ENCODE measurements at places on chromosomes 5 and 9.

GRCh38 chr9:120891245-120891883 lies 14.4 kb upstream of the PHF19 start:
- no peak for DNase-seq

GRCh38 chr5:138502121-138502520 lies 36.8 kb downstream of the EGR1 start:
- DNase-seq: no peak

DNA sequence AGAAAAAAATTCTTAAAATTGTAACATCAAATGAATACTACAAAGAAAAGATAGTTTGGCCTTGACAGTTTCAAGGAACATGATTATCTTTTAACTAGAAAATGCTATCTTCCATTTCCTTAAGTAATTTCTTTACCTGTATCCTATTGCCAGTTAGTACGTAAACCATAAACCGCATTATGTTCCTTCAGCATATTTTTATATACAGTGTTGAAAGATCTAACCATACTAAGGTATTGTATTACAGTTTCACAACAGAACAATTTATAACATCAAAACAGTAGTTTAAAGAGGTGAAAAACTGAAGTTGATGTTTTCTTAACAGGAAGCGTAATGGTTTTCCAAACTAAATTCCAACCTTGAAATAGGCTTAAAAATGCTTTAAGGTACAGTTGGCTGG lies 45.1 kb downstream of the GLRX start:
- DNase-seq: no peak

DNA sequence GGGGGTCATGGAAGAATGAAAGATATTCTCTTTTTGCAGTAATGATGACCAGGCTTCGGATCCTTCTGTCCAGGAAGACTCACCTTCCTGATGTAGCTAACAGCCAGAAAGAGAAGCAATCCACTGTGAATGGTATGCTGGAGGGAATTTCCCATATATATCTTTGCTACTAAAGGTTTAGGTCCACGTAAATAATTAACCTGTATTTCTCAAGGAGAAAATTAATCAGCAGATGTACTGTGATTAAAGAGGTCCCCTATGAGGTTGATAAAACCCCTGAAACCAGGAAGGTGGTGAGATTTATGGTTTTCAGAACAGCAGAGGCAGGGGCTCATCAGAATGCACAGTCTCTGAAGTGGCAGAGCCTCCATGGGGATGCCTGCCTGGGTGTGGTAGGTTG lies 11.4 kb upstream of the RAB3C start:
- DNase-seq: no peak

DNA sequence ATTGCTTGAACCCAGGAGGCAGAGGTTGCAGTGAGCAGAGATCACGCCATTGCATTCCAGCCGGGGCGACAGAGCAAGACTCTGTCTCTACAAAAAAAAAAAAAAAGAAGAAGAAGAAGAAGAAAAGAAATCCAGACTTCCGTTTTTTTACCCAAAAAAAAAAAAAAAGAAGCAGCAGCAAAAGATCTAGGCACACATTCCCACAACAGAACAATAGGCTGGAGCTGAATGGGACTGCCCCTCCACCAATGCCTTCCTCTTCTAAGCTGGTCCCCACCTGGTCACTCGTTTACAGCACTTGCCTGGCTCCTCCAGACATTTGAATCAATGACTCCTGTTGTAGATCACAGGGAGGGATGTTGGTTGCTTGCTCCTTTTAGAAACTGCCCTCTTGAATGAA lies 1.6 kb upstream of the LMAN2 start:
- no peak for DNase-seq

DNA sequence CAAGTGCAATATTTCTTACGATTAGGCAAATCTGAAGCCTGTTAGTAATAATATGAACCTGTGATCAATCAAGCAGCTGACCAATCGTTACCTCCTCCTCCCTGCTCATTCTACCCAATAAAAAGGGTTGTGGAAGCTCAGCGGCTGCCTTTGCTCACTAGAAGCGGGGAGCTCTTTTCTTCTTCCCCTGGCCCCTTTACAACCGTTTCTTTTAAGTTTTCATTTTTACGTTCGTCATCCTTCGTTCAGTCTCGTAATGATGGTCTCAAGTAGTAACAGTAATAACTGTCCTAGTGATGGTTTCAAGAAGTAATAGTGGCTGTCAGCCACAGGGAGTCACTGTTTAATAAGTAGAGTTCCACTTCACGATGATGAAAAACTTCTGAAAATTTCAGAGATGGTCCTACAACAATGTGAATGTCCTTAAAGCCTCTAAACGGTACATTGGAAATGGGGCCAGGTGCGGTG lies 6.2 kb downstream of the UGT3A2 start:
- DNase-seq: no peak

DNA sequence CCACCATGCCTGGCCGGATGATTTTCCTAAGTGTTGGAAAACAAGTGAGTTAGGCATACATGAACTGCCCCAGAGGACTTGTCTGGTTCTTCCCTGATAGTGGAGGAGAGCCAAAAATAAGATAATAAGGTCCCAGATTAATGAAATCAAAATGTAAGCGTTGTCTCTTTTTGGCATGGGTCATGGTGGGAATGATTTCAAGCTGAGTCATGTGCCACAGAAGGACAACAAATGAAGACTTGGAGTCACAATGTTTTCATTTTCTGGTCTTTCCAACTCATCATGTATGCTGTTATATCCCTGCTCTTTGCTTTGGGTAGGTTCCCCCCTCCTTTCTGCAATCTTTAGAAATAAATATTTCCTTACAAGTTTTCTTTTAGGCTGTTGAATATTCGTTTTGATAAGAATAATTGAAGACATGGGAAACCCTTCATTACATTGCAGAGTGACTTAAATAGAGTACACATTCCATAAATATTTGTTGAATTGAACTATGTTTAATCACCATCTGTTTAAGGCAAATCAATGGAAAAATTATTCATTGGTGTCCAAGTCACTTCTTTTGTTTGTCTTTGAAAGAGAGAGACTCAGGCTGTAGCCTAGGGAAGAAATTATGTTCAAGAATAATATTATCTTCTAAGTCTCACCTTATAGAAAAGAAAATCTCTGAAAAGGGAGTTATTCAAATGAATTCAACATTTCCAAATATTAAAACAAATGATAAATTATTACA lies 196.3 kb downstream of the CSNK1G3 start:
- peak; percentile 77 for DNase-seq

GRCh38 chr5:170941788-170942187 lies 80.0 kb downstream of the RANBP17 start:
- DNase-seq: no peak

- no peak for DNase-seq
These were observed 351.8 kb upstream of the ADAMTSL1 start for GRCh38 chr9:18122171-18122570.

DNA sequence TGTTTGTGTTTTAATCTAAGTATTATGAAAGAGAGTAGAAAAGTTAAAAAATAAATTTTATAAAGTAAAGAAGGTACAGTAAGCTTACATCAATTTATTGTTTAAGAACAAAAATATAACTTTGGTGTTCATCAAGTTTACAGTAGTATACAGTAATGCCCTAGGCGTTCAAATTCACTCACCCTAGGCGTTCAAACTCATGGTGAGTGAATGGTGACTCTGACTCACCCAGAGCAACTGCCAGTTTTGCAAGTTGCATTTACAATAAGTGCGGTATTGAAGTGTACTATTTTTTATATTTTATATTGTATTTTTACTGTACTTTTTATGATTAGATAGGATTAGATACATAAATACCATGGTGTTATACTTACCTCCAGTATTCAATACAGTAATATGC lies 421.3 kb downstream of the CDH12 start:
- DNase-seq: no peak

DNA sequence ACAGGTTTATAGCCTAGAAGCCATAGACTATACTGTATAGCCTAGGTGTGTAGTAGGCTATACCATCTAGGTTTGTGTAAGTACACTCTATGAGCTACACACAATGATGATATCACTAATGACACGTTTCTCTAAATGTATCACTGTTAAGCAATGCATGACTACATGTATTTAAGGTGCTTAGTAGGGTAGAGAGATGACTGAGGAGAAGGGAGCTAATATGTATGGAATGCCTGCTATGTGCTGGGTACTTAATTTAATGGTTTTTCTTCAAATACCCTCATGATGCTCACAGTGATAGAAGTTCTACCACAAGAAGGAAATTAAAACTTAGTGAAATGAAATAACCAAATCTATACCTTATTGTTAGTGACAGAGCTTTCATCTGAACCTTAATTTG lies 1785.5 kb downstream of the EFNA5 start:
- DNase-seq: peak; percentile 13

DNA sequence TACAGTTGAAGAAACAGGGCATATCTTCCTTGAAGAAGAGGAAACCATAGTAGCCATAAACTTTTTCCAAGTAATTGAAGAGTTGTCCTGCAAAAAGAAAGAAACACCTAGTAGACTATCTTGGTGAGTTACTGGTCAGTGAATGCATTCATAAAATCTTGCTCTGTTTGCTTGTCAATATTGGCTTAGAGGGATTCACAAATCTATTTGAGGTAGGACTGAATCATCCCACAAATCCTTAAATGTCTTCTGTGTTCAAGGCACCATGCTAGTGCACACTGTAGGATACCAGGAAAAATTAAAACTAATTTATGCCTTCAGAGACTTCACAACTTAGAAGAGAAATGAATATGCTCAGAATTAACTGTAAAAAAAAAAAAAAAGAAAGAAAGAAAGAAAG lies 57.6 kb downstream of the GRAMD2B start:
- DNase-seq: no peak

- peak; percentile 79 for DNase-seq
These were observed 101.3 kb downstream of the RASEF start for GRCh38 chr9:82961504-82962125.

DNA sequence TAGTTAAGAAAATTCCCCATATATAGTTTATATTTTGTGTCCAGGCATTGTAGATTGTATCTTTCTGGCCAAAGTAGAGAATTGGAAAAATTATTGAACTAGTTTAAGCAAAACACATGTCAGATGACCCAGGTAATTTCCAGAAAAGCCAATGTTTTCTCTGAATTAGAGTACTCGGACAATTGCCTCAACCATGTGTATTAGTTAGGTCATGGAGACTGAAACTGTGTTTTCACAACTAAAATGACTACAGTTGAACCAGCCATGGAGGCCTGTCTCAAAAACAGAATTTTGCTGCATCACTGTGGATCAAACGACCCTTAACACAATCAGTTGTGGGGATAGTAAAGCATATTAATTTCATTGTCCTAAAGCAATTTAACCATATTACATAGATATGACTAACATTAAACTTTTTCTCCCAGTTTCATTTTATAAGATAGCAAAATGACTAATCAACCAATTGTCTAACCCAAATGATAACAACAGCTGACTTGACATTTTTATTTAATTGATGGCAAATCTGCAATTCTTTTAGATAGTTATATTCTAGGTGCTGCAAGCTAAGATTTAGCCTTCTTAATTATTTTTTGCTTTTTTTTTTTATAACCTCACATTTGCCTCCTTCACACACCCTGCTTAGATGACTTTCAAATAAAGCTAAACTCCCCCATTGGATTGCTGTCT lies 39.2 kb upstream of the SPDL1 start:
- DNase-seq: no peak

DNA sequence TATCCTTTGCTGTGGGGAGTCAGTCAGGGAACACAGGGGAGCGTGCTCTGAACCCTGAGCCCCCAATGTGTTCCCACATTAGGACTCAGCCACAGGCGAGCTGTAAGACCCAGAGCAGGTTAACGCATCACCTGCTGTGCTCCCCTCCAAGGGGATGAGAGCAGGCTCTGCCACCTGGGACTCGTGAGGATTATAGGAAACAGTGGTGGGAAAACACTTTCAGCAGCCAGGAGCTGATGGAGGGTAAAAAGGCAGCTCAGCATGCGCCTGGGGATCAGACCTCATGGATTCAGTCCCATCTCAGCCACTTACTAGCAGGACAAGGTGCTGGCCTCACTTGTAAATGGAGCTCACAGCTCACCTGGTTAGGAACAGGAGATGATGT lies 9.2 kb downstream of the JADE2 start:
- no peak for DNase-seq

DNA sequence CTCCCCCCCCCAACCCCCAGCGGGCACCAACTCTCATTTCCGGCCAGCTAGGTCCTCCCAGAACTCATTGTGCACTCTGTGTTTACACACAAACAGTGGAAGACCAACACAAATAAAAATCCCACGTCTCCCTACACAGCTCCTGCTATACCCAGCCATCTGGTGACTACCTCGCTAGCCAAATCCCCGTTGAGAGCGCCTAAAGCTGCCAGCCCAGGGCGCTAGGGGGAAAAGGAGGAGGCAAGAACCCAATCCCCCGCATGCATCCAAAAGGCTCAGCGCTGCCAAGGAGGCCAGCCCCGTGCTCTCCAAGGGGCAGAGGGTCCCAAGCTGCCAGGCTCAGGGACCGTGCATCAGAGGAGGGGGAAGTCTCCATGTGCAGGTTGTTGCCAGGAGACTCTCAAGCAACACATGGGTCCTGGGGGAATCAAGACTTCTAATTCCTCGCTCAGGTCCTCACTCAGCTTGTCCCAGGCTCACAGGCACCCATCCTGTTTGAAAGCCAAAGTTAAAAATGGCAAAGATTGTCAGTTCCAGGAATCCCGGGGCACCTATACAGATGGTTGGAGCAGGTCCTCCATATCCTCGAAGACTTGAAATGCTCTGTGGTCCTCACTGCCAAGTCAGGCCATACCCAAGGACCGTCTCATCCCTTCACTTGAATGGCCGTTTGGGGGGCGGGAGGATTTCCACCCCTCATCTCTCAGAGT lies 2.7 kb downstream of the ASTN2 start:
- no peak for DNase-seq

GRCh38 chr5:54717459-54717858 lies 199.9 kb downstream of the SNX18 start:
- DNase-seq: no peak

GRCh38 chr5:139148306-139148705 lies 49.9 kb downstream of the SIL1 start:
- no peak for DNase-seq

DNA sequence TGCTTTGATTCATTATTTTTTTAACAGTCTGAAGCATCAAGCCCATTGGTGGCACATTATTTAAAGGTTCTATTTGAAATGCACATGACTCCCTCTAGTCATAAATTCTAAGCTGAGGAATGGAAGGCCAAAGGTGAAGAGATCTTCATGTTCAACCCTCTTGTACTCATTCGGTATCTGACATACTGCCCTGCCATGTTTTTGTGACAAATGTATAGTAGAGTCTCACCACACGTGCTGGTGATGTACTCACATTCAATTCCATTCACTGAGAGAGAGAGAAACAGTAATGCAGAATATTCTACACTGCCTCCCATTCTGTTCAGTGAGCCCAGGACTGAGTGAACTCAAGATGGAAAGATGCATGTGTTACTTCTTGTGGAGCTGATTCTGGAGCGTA lies 98.3 kb downstream of the GDA start:
- DNase-seq: no peak

DNA sequence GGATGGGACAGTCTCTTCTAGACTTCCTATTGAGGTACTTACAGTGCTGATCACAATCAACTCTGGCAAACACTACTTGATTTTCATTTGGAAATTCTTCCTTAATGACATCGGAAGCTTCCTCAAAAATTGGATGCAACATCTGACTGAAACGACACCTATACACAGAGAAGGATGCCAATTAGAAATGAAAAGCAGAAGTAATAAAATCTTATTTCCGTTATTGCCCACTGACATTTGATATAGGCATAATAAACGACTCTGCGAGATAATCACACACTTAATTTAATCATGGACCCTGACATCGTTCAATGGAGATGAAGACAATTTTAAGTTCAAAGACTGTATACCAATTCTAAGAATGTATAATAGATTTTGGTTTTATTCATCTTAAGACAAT lies 46.4 kb downstream of the ERP44 start:
- no peak for DNase-seq
